ENCODE measurements at places on chromosomes 5 and 9.

- H3K36me3 ChIP-seq = no peaks in the 10 kb centered on the region
- no peak overlapping the region for H3K27ac ChIP-seq
- H3K27me3 ChIP-seq = peaks cover 4% of the 10 kb centered on the region
- H3K4me3 ChIP-seq = no peak overlapping the region
These were observed 111.9 kb downstream of the MTRR start for GRCh38 chr5:7980881-7981280.

- H3K27ac ChIP-seq = peak overlapping the region; percentile 24
- no peak overlapping the region for H3K4me3 ChIP-seq
- H3K27me3 ChIP-seq = no peaks in the 10 kb centered on the region
- DNase-seq = no peak
These were observed 5.2 kb upstream of the RAPGEF6 start for GRCh38 chr5:131640043-131640856.

DNA sequence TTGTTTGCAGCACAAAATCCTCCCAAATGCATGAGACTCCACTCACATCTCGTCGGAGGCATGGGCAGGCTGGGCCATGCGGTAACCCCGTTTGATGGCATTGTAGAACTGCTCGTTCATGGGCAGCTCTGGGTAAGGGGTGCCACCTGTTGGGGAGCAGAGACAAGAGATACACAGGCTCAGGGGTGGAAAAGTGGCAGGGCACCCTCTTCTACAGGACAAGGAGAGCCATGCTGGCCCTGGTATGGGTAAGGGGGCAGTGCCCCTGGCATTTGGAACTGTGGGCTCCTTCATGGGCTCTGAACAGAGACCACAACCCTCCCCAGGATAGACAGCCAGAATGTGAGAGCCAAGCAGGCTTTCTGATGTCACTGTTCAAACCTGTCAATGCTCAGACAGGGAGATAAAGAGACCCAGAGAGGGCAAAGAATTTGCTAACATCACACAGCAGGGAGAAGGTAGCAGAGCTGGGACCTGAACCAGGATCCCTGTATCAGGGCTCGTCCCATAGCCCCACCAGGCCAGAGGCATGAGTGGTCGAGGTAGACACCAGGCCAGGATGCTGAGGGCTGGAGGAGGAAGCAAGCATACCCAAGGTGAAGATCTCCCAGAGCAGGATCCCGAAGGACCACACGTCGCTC lies 33.2 kb upstream of the CSF1R start:
- no peak overlapping the region for H3K4me3 ChIP-seq
- H3K27ac ChIP-seq = no peak overlapping the region
- H3K36me3 ChIP-seq = no peaks in the 10 kb centered on the region
- peaks cover 4% of the 10 kb centered on the region for H3K27me3 ChIP-seq

GRCh38 chr9:107176436-107177151 lies 106.5 kb upstream of the RAD23B start:
- H3K4me1 ChIP-seq = peaks cover 35% of the 10 kb centered on the region
- H3K27ac ChIP-seq = peak overlapping the region; percentile 61
- H3K36me3 ChIP-seq = no peaks in the 10 kb centered on the region
- DNase-seq = no peak
- peak overlapping the region; percentile 7 for H3K4me3 ChIP-seq
- H3K27me3 ChIP-seq = no peaks in the 10 kb centered on the region
